ENCODE measurements at places on chromosomes 12 and 14.
A peak's percentile ranks its signal among the peaks of the same experiment; 100 is the strongest.

DNA sequence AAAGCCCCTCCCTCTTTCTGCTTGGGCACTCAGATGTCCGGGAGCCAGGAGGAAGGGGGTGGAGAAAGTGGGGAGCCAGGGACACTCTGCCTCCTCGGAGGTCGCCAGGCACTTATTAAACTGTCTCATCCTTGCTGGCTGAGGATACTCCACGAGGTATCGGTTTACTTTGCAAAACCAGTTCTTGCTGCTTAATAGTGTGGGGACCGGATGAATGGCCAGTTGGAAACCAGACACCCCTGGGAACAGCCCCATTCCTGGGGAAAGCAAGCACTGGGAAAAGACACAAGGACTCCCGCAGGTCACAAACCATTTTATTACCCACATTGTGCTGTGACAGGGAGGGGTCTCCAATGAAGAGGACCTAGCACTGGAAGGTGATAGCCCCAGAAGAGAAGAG is 34.2 kb downstream of the CCDC88C start:
- no peak for DNase-seq

DNA sequence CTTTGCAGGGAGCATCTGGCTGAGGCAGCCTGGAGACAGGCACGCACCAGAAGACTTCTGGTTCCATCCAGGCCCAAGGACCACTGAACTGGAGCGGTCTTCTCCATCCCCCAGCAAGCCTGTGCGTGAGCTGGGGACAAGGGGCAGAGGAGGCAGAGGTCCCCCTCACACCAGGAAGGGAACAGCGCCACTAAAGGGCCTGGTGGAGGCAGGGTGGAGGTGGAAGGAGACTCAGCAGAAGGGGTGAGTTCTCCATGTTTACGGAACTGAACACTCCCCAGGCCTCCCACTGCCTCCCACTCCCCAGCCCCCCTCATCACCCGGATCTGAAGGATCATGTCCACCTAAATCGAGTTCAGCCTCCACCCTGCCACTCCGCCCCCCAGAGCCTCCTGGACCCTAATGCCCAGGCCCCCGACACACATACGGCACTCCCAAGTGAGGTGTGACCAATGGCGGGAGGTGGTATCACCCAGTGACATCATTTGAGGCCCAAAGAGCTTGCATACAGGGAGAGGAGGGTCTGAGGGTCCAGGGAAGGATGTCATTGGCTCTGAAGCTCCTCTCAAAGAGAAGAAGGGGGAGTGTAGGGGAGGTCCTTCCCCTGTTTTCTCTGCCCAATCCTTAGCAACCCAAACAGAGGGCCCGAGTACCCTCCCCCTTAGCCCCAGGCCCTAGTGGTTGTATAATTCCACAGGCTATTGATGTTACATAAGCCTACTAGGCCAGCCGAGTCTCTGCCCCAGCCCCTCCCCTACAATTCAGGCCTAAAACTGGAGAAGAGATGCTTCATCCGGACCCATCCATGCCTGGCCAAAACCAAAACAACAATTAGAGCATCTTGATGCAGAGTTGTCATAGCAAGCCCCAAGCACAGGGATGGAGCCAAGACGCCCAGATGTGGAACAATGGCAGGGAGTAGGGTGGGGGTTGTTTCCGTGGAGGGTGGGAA is 1.0 kb downstream of the FAIM2 start:
- no peak for DNase-seq

DNA sequence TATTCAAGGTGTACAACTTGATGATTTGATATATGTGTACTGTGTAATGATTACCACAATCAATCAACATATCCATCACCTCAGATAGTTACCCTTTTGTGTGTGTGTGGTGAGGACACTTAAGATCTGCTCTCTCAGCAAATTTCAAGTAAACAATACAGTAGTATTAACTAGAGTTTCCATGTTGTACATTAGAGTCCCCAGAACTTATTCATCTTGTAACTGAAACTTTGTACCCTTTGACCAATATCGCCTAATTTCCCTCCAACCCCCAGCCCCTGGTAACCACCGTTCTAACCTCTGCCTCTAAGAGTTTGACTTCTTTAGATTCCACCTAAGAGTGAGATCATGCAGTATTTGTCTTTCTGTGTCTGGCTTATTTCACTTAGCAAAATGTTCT is 12.1 kb downstream of the ADCK1 start:
- DNase-seq = no peak

- DNase-seq = peak; percentile 64
These were observed 65.3 kb downstream of the FOS start for GRCh38 chr14:75343911-75344310.

- no peak for DNase-seq
These were observed 166.1 kb downstream of the FOXA1 start for GRCh38 chr14:37428954-37429353.

DNA sequence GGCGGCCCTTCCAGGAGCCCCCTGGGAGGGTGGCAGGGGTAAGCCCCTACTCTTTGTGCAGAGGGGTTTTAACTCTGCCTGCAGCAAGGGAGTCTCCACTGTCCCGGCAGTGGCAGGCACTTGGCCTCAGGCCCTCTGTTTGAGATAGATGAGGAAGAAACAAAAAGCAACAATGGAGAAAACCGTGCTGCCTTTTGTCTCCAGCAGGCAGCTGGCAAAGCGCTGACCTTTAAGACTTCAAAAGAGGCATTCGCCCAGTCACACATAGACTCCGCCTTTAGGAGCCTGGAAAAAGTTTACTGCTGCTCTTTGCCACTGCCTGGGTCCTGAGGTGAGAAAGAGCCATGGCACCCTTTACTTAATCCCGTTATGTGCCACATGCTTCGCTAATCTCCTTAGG is 158.2 kb upstream of the NTF3 start:
- no peak for DNase-seq

DNA sequence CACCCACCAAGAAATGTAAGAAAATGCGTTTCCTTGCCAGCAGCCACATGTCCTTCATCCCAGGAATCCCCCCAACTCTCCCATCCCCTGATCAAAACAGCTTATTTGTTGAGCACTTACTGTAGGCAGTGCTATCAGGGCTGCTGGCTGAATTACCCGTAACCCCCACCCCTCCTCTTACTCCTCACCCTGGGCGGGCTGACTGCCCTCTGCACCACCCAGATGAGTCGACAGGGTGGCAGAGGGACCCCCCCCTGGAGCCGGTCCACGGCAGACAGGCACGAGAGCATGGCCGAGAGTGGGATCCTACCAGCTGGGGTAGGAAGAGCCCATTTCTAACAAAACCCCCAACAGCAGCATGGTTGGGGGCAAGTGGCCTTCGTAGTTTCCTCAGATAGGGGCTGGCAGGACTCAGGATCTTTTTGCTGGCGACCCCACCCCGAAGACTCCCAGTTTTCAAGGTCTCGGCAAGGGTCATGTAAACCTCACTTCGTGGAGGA is 1.1 kb upstream of the RHOF start:
- DNase-seq = no peak

GRCh38 chr12:7006639-7007038 is 11.6 kb downstream of the LPCAT3 start:
- DNase-seq = no peak

- DNase-seq = no peak
These were observed 44.2 kb downstream of the SLC6A12 start for GRCh38 chr12:169528-170370.

GRCh38 chr14:69572841-69573135 is 1.9 kb downstream of the CCDC177 start:
- no peak for DNase-seq

- DNase-seq = no peak
These were observed 6.8 kb upstream of the PSMA6 start for GRCh38 chr14:35285168-35286002.

DNA sequence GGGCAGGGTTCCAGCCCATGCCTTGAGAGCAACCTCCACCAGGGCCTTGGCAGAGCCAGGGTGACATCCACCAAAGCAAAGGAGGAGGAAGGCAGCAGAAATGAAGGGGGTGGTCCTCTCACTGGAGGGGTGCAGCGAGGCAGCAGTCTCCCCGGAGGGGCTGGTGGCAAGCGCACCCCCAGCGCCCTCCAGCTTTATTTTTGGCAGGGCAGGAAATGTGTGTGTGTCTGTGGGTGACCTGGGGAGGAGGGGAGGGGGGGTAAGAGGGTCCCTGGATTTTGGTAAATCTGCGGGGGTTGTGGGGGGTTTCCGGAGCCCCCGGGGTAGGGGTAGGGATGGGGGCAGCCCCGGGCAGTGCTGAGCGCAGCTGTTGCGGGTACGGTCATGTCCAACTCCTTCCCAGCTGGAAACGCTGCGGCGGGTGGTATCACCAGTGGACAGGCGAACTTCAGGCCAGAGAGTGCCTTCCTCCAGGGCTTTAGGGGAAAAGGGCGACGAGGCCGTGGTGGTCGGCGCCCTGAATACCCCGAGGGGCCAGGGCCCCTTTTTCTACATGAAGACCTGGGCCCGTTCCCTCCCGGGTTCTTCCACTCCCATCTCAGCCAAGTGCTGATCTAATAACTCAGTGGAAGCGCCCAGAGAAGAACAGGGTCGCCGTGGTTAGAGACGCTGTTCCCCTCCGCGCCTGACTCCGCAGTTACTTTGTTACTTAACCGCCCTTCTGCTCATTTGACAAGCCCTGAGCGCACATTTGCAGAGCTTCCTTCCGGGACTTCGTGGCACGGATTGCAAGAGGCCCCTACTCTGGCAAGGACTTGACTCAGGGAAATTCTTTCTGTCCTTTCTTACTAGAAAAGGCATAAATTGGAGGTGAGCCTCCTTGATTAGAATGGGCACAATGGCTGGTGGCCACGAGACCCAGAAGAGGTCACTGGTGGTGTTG is 55.2 kb downstream of the FOS start:
- DNase-seq = peak; percentile 11

DNA sequence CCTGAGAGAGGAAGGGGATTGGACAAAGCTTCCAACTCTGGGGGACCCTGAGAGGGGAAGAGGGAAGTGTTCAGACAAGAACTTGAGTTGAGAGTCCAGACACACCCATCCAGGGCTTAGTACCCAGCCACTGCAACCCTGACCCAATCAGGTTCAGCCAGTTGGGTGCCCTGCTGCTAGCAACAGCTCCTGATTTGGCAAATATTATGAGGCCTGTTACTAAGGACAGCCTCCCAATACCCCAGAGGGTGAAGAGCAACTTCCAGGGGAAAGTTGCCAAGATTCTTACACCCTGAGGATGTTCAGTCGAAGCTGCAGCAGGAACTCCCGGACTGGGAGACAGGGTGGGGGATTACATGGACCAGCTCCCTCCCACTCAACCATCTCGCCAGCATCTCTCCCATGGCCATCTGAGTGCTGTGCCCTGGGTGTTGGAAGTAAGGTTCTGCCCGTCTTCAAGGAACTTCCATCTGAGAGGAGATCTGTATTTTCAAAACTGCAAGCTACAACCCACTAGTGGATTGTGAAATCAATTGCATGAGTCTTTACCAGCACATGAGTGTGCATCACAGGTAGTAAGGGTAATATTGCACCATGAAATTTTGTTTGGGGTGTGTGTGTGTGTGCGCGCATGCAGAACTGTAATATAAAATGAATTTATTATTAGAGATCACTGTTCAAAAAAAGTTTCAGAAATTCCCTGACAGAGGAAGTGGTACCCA is 11.5 kb upstream of the KRT78 start:
- DNase-seq = peak; percentile 43

GRCh38 chr14:75249958-75250336 is 28.7 kb upstream of the FOS start:
- no peak for DNase-seq

GRCh38 chr12:78331181-78331580 is 500.5 kb downstream of the NAV3 start:
- DNase-seq = no peak

GRCh38 chr12:56299308-56299852 is 750 bp downstream of the CS start:
- no peak for DNase-seq

- DNase-seq = no peak
These were observed 11.9 kb upstream of the TCL1A start for GRCh38 chr14:95725685-95726336.

DNA sequence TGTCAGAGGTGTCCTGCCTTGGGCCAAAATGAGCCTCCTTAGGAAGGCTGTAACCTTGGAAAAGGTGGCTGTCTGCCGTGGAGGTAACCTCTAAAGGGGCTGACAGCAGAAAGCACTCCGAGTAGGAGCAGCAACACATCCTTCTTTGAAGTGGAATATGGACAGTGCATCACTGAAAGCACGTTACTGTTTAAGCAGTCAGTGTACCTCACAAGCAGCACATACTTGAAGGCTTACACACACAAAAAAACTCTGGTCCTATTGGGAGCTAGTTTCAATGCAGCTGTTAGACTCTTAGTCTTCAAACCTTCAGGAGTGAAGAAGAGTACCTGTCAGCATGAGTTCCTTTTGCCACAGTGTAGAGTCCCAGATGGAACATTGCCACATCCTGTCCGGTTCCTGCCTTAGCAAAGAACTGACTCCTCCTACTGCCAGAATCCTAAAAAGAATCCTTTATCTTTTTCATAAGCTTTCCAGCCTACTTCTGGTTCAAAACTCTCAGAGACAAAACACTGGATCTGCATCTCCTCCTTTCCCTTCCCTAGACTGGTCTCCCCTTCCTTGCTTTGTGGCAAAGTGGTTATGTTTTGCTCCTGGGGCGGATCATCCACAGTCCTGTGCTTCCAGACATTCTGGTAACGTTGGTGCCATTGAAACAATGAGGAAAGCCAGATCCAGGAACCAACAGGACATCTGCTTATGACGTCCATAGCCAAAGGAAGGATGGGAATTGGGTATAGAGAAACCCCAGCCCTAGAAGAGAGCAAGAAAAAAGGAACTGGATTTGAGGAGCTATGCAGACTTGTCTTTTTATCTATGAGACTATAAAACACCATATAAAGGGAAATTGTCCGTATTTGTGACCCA is 8.5 kb upstream of the MDM1 start:
- no peak for DNase-seq

GRCh38 chr12:117530796-117531195 is 169.4 kb upstream of the NOS1 start:
- DNase-seq = no peak

DNA sequence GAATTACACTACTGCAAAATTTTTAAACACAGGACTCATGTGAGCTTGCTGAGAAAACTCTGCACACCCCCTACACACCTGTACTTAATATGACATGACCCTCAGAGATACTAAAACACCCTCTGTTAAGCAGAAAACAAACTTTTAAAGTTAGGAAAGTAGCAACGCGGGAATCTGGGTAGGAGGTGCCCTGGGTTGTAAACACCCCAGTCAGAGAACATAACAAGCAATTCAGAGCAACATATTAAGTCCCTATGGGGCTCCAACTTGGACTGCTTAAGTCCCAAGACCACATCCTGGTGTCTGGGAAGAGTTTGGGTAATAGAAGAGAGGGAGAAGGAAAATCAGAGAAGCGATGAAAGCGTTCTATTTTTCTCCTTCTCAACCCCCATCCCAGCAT is 1.2 kb downstream of the ATF7 start:
- peak; percentile 23 for DNase-seq

- DNase-seq = peak; percentile 99
These were observed 42.6 kb upstream of the MED13L start for GRCh38 chr12:116319898-116320621.
